ENCODE measurements at places on chromosomes 2 and 18.

- peak overlapping the region; percentile 82 for H3K27ac ChIP-seq
- peaks cover 39% of the 10 kb centered on the region for H3K4me1 ChIP-seq
- peaks cover 25% of the 10 kb centered on the region for H3K36me3 ChIP-seq
- no peak for DNase-seq
Observed at GRCh38 chr2:71129902-71130151, 202 bp downstream of the MCEE start.

GRCh38 chr2:202932425-202933138 lies 20.5 kb downstream of the CARF start:
- no peak overlapping the region for H3K27ac ChIP-seq
- DNase-seq: no peak
- no peak overlapping the region for H3K4me3 ChIP-seq
- H3K27me3 ChIP-seq: no peaks in the 10 kb centered on the region

GRCh38 chr18:51196811-51197660 lies 445 bp downstream of the MEX3C start:
- H3K27me3 ChIP-seq: no peaks in the 10 kb centered on the region
- peaks cover 16% of the 10 kb centered on the region for H3K4me1 ChIP-seq
- DNase-seq: peak; percentile 42
- peak overlapping the region; percentile 79 for H3K27ac ChIP-seq
- peak overlapping the region; percentile 86 for H3K4me3 ChIP-seq
- no peaks in the 10 kb centered on the region for H3K36me3 ChIP-seq

DNA sequence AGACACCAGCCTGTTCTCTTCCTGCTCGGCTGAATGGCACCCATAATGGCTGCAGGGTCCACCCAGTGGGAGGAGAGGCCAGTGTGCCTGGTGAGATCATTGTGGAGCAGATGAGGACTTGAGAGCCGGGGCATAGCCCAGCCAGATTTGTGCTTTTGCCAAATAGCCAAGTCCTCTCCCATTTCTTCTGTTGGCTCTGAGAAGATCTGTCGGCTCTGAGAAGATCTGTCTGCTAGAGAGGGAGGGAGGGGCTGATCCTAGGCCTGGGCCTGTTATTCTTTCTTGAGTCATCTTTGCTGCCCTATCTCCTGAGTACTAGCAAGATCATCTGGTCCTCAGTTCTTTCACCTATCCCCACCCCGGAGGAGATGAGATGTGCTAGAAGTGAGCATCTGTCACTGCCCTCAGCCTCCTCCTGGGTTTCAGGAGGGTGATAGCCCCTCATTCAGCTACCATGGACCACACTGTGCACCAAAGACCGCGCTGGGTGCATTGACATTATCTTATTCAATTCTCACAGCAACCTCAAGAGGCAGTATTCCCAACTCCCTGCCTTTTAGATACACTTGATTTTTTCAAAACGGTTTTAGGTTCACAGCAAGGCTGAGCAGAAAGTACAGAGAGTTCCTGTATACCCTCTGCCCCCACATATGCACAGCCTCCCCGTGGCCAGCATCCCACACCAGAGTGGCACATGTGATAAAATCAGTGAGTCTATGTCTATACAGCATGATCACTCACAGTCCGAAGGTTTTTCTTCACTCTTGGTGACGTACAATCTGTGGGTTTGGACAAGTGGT lies 98.6 kb downstream of the CAPN13 start:
- H3K27me3 ChIP-seq: no peaks in the 10 kb centered on the region
- no peak for DNase-seq
- peaks cover 20% of the 10 kb centered on the region for H3K4me1 ChIP-seq
- H3K4me3 ChIP-seq: no peak overlapping the region
- no peaks in the 10 kb centered on the region for H3K36me3 ChIP-seq

DNA sequence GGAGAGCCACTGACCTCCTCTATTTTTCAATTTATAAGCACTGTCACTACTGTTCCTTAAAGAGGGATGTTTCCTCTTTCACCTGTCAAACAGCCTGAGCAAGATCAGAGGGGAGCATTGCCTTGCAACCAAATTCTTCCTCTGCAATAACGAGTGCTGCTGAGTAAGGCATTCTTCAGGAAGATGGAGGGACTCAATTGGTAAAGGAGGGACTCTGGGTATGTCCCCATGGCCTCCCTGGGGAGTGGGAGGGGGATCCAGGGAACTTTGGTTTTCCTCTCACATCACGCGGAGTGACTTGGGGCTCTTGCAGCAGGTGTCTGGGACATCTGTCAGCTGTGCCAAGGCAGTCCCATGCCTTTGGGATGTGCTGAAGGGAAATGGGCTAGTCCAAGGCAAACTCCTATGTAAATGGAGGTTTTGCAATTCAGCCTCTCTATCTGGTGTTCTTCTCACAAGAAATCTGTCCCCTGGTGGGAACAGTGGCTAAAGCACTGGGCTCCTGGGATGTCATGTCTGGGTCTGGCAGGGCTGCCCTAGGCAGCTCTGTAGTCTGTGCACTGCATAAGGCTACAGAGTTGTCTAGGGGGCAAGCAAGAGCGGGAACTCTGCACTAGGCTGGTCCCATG lies 14.4 kb upstream of the HES6 start:
- no peak overlapping the region for H3K27ac ChIP-seq
- no peak for DNase-seq
- H3K27me3 ChIP-seq: no peaks in the 10 kb centered on the region
- no peaks in the 10 kb centered on the region for H3K4me1 ChIP-seq
- H3K36me3 ChIP-seq: peaks cover 92% of the 10 kb centered on the region
